HuH-7 (cell line): ENCODE measurements at places on chromosomes 12 and 14.

- DNase-seq, result no peak
Observed at GRCh38 chr12:116515684-116516083, 43.5 kb upstream of the MAP1LC3B2 start.

DNA sequence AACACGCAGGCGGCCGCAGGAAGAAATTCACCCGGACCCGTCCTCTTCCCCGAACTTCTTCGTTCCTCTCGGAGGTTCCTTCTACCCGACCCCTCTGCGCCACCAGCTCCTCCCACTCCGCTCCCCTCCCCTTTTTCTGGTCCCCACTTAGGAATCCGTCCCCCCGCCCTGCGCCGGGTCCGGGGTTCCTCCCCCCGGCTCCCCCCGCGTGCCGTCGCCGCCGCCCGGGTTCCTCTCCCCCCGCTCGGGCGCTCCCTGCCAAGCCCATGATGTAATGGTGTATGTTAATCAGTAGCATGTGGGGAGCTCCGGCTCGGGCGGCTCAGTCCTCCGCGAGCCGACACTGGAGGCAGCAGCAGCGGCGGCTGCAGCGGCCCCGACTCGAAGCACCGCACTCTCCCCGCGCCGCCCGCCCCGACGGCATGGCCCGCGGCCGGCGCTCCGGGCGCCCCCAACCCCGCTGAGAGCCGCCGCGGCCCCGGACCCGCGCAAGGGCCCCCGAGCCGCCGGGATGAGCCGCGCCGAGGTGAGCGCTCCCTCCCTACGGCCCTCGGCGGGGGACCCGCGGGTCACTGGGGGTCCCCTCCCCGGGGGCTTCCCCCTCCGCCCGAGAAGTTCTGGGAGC lies 1.0 kb upstream of the SAMD4A start:
- DNase-seq, result peak; percentile 89

- DNase-seq, result no peak
Observed at GRCh38 chr14:70905301-70905700, 2.0 kb upstream of the PCNX1 start.

DNA sequence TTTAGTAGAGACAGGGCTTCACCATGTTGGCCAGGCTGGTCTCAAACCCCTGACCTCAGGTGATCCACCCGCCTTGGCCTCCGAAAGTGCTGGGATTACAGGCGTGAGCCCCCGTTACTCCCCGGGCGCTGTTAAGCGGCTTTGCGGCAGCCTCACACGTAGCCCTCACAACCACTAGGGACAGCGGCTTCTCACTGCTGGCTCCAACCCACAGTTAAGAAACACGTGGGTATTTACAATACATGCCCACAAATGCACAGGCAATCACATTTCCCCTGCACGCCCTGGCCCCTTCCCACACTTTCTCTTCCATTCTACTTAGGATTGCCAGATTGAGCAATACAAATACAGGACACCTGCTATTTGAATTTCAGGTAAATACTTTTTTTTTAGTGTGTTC lies 37.0 kb upstream of the EIF5 start:
- DNase-seq, result no peak

GRCh38 chr12:30826276-30826675 lies 71.5 kb upstream of the CAPRIN2 start:
- no peak for DNase-seq

GRCh38 chr14:42198010-42198409 lies 591.3 kb downstream of the LRFN5 start:
- no peak for DNase-seq

DNA sequence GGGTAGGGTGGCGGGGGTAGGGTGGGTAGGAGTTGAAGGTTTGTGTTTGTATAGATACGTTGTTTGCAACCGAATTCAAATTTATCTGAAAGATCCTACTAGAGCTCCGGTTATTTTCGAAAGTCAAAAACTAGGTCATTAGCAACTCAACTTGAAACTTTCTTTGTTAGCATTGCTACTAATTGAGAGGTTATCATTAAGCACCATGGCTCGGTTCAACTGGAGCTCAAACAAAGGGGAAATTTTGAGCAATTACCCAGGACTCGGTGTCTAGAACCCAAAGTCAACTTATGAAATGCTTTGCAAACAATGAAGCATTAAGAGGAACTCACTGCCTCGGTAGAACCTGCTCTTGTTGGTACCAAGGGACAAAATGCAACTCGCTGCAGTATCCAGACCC lies 207.7 kb downstream of the BCAT1 start:
- no peak for DNase-seq

DNA sequence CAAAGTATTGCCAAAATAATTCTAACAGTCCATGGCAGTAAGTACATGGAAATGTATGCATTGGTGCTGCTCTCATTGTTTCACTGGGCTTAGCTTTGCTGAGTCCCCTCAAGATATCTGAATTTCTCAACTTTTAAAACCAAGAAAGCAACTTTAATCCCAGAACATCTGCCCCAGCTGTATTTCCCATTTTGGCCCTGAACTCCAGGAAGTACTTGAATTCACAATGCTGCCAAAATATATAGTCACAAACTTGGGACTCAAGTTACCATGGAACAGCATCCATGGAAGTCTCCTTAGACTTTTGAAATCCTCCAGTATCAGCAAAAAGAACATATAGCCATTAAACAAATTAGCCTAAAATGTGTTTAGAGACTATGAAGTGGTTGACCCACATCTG lies 78.5 kb upstream of the FLRT2 start:
- DNase-seq, result no peak

GRCh38 chr14:99072956-99073355 lies 199.0 kb downstream of the BCL11B start:
- DNase-seq, result no peak

DNA sequence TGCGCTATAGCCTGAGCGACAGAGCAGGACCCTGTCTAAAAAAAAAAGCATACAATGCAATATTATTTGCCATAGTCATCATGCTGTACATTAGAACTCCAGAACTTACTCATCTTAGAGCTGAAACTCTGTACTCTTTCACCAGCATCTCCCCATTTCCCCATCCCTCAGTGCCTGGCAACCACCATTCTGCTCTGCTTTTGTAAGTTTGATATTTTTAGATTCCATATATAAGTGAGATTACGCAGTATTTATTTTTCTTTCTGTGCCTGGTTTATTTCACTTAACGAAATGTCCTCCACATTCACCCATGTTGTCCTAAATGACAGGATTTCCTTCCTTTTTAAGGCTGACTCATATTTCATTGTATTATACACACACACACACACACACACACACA lies 121.8 kb downstream of the BBS10 start:
- no peak for DNase-seq
